Central memory CD8-positive, alpha-beta T cell (primary cell): ENCODE measurements at places on chromosomes 1 and 21.

DNA sequence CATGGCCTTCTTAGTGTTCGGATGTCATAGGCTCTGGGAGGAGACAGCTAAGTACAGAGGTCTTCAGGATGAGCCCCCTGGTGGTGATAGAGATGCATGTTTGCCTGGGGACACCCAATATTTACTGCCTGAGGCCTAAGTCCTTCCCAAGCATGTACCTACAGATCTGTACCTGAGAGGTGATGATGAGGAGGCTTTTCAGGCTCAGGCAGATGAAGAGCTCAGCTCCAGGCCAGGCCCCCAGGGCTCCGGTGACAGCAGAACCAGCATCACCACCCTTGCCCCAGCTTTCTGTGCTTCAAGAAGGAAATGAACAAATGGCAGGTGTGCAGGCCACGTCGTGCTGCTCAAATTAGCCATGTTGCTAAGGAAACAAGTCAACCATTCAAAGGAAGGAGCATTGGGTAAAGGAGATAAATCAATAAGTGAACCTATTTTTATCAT, 21.1 kb downstream of the CACNA1E start:
- no peak for DNase-seq

GRCh38 chr1:234848972-234849649, 239.1 kb upstream of the IRF2BP2 start:
- no peak for DNase-seq

DNA sequence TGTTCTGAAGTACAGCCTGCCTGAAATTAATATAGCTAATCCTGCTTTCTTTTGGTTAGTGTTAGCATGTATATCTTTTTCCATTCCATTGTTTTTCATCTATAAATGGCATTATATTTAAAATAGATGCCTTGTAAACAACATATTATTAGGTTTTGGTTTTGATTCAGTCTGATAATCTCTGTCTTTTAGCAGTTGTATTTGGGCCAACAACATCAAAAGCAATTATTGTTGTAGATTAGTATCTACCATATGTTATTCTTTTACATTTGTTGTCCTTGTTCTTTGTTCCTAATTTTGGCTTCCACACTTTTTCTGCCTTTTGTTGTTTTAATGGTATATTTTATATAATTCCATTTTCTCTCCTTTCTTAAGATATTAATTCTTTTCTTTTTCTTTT, 678.2 kb upstream of the PRMT6 start:
- no peak for DNase-seq

DNA sequence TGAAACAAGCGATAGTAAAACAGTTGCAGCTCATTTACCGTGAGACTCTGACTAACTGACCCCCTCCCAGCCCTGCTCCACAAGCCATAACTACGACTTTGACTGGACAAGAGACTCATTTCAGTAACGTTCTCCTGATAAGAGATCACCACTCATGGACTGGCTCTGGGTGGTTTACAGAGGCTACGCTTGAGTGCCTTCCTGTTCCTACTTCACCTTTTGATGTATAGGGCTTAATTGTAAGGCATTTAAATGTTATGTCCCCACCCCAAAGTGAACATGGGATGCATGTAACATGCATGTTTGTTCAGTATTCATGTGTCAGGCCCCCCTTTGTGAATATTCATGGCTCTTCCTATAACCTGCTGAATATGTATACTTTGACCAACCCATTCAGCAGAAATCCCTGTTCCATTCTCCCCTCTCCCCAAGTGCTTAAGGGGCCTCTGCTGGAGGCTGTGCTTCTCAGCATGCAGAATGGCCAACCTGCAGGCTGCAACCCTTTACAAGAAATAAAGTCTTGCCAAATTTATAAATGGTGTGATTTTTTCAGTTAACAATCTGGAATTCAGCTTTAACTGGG, 50.7 kb upstream of the SPOCD1 start:
- no peak for DNase-seq

GRCh38 chr1:206895837-206896242, 1.4 kb upstream of the IL24 start:
- no peak for DNase-seq

- DNase-seq = no peak
These were observed 1.2 kb upstream of the ATF3 start for GRCh38 chr1:212607206-212607912.

GRCh38 chr21:41671859-41672542, 94.9 kb downstream of the RIPK4 start:
- no peak for DNase-seq

- no peak for DNase-seq
These were observed 425.7 kb upstream of the USP24 start for GRCh38 chr1:55640708-55641473.

DNA sequence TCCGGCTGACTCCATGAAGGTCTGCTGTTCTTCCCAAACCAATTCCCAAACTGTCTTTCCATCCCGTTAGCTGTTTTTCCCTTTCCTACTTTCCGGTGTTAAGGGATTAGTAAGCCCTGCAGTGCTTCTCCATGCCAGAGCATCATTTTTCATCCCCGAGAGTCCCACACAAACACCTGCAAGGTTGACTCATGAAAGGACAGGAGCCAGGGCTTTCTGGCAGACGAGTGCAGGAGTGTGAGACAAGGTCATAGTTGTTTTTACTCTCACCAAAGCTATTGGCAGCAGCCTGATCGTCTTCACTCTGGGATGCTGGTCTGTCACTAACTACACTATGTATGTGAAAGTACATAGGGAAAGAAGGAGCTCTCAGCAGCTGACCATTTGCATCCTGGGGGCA, 10.2 kb upstream of the BECN2 start:
- DNase-seq = no peak

GRCh38 chr1:183194527-183195141, 8.6 kb downstream of the LAMC2 start:
- no peak for DNase-seq

- no peak for DNase-seq
These were observed at the start of gene CTXND2 for GRCh38 chr1:150887018-150887417. CTXND2 (plus strand) TSS chr1:150887136; CDS start chr1:150912315, 25,179 bp downstream.

GRCh38 chr1:69946935-69947334, 258.4 kb downstream of the LRRC40 start:
- no peak for DNase-seq

DNA sequence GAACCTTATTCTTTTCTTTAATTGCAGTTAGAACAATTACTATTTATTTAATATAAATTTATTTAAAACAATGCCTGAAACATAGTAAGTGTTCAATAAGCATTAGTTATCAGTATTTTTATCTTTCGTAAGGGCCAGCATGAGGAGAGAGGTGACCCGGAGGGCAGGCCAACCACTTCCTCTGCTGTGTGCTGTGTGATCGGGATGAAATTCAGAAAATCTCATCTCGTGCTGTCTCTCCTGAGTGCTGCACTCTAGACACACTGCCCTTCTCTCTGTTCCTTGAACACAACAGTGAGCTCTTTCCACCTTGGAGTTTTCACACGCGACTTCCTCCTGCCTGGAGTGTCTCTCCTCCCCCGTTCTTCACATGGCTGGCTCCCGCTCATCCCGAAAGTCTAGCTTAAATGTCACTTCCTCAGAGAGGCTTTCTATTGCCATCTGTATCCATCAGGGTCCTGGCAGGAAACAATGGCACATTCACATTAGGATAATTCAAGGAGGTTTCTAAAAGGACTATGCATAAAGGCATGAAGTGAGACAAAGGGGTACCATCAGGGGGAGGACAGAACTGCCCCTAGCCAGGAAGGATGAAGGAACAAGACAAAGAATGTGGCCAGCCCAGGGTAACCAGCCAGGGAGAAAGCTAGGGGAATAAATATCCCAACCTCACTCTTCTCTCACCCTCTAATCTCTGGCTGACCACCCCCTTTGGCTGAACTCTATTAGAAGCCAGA, 142.6 kb upstream of the GJB5 start:
- DNase-seq = no peak

DNA sequence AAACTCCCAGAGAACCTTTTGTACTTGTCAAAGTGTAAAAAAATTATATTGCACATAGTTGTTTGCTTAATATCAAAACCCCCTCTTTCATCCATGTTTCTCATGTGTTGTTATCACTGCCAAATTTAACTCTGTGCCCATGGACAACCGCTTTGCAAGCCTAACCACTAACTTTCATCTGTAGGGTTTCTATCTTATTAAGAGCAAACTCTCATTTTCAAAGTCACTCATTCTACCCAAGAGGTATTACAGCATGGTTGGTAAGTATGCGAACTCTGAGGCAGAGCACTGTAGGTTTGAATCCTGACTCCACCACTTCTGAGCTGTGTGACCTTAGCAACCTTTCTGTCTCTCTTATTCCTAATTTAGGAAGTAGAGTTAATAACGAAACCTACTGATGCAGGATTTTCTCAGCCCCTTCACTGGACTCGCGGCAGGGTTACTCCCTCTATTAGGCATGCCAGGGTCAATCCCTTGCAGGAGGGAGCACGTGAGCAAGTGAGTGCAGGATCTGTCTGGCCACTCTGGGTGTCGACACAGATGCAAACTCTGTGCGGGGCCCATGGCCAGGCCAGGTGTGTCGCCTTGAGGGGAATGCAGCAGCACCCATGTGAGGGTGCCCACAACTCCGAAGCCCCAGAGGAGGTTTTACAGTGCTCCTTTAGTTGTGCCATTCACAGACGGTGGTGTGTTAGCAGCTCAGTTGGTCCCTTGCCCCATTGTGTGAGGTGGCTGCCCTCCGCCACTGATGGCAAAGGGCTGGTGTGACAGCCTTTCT, 361.5 kb upstream of the ADGRL2 start:
- DNase-seq = no peak

- no peak for DNase-seq
These were observed 1.0 kb downstream of the RNF220 start for GRCh38 chr1:44405798-44406736.

DNA sequence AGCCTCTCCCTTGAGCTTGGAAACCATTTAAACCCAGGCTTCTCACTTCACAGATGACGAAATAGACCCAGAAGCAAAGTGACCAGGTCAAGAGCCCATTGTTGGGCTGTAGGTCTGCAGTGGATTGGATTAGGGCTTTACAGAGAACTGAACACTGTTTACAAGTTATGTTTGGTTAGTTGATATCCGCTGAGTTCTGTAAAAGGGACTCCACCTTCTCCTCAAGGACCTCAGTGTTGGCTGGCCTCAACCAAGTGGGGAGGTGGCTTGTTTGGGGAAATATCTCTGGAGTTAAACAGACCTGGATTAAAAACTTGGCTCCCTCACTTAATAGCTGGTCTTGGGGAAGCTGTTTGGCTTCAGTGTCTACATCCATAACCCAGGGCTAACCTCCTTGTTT, 88.1 kb downstream of the UCK2 start:
- DNase-seq = no peak

DNA sequence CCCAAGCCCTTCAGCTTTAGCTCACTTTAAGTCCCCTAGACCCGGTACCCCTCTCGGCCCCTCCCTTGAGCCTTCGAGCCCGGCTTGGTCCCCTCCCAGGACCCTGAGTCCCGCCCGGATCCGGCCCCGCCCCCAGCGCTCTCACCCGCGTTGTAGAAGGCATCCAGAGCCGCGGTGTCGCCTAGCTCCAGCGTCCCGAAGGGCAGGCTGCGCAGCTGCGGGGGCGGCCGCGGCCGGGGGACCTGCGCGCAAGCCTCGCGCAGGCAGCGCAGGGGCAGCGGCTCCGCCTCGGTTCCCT, 699 bp downstream of the MAP3K6 start:
- peak; percentile 36 for DNase-seq

DNA sequence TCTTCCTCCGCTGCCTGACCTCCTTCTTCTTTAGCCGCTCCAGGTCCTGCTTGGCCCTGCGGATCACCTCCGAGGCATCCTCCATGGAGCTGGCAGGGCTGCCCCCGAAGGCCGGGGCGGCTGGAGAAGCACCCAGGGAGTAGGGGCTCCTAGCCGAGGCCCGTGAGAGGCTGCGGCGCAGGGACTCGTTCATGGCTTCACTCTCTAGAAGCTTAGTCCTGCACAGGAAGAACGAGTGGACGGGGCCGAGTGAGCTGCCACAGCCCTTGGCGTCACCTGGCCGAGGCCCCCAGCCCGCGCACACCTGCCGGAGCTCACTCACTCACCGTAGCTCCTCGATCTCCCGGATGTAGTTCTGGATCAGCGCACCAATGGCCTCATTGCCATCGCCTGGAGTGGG, 23.1 kb downstream of the KIF21B start:
- no peak for DNase-seq

- no peak for DNase-seq
These were observed 15.8 kb downstream of the MYBPH start for GRCh38 chr1:203159844-203160243.

- no peak for DNase-seq
These were observed 151.5 kb downstream of the ST6GALNAC5 start for GRCh38 chr1:77018761-77019160.

GRCh38 chr1:38045401-38046332, 926 bp downstream of the POU3F1 start:
- no peak for DNase-seq

- DNase-seq = no peak
These were observed 52.7 kb downstream of the TRIM33 start for GRCh38 chr1:114458237-114458777.

DNA sequence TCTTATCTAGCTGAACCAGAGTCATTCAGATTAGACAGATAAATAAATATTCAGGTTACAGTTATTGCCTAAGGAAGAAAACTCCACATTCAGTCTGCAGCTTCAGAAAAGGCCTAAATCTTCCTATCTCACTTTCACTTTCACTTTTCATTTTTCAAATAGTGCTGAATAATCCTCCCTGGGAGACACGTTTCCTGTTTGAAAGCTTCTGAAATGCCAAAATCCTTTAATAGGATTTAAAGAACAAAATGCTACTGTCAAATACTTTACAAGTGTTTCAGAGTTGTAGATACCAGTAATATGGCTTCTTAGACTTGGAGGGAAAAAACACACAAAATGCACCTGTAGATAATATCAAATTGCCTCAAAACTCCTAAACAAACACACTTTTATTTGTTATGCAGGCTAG, 3.9 kb downstream of the PSMB2 start:
- no peak for DNase-seq

DNA sequence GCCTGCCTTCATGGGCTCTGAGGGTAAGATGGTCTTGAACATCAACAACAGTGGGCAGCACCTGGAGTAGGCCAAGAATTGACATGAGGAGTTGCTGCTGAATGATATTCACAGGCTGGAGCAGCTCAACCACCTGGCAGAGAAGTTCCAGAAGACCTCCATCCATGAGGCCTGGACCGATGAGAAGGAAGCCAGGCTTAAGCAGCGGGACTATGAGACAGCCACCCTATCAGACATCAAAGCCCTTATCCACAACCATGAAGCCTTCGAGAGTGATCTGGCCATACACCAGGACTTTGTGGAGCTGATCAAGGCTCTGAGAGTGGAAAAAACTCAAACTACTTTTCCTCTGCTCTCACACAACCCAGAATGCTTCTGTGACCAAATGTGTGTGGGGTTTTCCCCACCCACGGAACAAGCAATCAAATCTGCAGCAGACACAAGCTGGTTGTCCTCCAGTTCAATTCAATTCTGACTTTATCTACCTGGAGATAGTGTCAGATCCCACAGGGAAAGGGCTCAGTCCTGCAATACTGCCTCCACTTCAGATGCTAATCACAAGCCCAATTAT, 12.1 kb upstream of the EPHA10 start:
- no peak for DNase-seq

DNA sequence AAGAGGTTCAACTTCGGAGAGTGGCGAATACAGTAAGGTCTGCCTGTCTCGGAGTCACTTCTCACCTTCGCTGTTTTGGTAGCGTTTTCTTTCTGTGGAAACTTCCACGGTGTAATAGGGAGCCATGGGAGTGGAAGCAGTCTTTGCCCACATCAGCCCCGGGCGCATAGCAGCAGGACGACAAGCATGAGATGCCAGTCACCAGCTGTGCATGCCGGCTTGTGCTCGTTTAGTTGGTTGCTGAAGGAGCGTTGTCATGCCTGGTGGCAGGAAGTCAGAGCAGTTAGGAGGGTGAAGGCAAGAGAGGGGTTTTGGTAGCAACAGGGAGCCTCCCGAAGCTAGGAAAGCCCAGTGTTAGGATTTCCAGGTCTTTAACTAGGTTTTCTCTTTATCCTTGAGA, 58.8 kb downstream of the MRPS6 start:
- no peak for DNase-seq

- no peak for DNase-seq
These were observed 213.2 kb upstream of the KIAA0040 start for GRCh38 chr1:175405766-175406165.
